ENCODE measurements at places on chromosomes 1 and 21. TPM values are rescaled to one million over a fixed set of nuclear protein-coding genes. Genes with fewer than 3 reads are reported as not detected.

DNA sequence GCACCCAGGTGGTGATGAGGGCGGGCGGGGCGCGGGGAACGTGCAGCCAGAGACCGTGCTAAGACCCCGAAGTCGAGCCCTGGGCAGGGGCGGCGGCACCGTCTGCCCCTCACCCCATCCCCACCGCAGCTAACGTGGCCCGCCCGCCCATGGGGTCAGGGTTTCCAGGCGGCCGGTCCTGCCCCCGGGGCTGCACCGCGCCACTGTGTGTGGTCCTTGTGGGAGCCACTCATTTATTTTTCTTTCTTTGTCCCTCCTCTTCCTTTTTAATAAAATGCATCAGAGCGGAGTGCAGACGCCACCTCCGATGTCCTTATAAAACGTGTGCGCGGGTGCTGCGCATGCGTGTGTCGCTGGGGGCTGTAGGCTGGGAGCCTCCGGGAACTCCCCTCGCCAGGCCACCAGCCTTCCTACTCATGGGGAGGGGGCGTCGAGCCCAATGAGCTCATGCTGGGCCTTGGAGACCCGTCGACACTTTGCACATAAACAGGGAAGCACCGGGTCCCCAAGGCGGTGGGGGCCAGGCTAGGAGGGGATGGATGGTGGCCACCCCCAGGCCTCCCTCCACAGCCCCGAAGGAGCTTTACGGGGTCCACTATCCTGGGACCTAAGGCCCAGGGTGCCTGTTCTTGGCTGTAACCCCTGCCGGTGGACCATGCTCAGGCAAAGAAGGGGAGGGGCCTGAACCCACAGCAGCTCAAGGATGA, 59.9 kb downstream of the WNT9A start:
- peak; percentile 19 for DNase-seq

DNA sequence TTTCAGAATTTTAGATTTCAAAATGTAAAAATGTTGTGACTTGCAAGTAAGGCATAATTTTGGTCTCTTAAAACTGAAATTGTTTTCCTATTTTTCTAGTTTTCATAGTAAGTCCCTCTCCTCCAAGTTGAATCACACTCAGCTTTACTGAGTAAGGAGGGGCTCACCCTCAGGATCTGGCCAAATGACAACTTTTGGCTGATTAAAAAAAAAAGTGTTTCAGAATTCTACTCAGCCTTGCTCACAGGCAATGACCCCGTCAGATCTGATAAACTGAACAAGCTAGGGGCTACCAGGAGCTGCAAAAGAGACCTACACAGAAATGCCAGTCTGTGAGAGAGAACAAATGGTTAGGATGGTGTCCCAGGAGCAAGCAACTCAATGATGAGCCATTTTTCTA, 159.8 kb downstream of the PBX1 start:
- DNase-seq: no peak

DNA sequence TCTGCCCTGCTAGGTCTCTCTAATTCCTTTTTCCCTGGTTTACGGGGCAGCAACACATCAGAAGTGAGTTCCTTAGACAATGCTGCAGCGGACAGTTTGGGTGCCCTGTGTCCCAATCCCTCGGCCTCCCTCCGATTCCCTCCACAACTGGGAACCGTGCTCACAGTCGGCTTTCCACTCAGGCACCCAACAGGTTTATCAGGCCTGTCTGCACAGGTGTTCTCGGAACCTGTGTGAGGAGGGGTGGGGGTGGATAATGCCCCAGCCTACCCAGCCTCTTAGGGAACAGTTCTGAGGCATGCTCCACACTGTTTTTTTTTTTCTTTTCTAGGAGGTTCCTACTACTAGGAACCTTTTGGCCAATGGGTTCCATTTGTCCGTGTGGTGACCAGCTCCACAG, 131.2 kb downstream of the DISC1 start:
- DNase-seq: no peak

DNA sequence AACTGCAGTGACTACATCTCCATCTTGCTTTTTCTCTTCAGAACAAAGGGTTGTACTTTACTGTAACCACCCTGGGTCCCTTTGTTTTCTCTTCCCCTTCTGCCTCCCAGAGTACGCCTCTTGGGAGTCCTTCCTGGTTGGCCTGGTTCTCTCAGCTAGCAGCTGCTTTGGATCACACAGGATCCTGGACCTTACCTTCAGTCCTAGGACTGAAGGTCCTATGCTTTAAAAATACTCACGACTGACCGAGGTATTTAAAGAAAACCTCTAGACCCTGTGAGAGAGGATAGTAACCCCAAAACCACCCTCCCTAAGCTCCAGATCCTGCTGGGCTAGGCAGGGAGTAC, 4.8 kb downstream of the TRIM45 start:
- no peak for DNase-seq

DNA sequence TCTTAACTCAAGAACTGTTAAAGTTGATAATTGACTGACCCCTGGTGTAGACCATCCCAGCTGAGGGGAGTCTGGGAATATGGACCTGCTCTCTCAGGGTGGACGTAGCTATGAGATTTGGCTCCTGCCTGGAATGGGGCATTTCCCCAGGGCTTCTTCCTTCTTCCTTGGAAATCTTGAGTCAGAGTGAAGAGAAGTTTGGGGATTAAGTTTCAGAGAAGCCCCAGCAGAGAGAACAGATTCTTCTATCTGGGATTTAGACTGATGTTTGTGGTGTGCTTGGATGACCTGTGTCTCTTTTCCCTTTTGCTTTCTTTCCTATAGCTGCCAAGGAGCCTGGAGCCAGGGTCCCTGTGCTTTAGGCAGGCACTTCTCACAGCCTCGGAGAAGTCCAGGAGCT, 13.2 kb downstream of the AKR1A1 start:
- no peak for DNase-seq

GRCh38 chr1:218671573-218671972, 326.4 kb downstream of the TGFB2 start:
- no peak for DNase-seq

- DNase-seq: peak; percentile 59
Measured at GRCh38 chr1:109792056-109792831, 28.5 kb upstream of the EPS8L3 start.

DNA sequence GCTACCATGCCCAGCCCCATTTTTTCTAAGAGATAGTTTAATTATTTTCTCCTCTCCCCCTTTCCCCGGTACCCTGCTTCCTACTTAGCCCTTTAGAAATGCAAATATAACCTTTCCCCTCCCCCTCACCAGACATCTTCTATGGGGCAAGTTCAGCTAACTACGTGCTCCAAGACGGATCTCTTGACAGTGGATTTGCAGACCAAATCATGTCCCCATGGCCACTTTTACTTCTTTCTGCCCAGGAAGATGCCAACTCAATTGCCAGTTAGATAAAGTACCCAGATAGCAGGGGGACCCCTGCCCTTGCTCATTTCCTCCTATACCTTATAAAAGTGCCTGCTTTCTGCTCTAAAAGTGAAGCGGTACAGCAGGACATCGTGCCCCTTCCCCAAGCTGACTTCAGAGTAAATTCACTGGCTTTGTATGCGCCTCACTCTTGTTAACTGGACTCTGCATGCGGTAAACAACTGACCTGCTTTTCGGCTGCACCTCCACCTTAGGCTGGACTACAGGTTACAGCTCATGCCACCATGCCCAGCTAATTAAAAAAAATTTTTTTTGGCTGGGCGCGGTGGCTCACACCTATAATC, 7.4 kb downstream of the DNAJC11 start:
- DNase-seq: no peak

DNA sequence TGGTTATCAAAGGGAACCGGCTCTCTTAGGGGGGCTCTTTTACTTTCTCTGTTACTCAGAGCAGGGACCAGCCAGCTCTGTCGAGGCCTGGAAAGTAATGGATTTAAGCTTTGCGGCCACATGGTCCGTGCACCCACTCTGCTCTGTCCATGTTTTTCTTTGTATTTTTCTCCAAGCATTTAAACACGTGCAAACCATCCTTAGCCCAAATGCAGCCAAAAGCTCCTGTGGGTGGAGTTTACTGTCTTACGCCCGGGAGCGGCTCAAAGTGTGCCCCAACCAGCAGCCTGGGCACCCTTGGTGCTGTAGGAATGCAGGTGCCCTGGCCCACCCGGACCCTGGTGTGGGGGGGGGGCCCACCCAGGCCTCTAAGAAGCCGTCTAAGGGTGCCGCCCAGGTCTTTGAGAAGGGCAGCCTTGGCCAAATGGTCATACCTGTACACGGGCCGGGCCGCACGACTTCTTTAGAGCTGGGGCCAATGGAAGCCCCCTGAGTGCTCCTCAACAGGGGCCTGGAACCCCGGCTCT, 29.2 kb upstream of the POFUT2 start:
- DNase-seq: no peak

GRCh38 chr1:43451157-43451591, 2.6 kb downstream of the HYI start:
- no peak for DNase-seq

DNA sequence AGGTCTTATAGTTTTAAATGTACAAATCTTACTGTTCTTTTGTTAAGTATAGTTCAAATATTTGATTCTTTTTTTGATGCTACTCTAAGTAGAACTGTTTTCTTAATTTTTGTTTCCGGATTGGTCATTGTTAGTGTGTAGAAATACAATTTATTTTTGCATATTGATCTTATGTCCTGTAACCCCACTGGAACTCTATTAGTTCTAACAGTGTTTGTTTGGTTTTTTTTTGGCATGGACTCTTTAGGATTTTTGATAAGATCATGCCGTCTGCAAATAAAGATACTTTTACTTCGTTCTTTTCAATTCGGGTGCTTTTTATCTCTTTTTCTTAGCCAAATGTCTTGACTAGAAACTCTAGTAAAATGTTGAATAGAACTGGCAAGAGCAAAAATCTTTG, 26.5 kb downstream of the GDAP2 start:
- DNase-seq: no peak

DNA sequence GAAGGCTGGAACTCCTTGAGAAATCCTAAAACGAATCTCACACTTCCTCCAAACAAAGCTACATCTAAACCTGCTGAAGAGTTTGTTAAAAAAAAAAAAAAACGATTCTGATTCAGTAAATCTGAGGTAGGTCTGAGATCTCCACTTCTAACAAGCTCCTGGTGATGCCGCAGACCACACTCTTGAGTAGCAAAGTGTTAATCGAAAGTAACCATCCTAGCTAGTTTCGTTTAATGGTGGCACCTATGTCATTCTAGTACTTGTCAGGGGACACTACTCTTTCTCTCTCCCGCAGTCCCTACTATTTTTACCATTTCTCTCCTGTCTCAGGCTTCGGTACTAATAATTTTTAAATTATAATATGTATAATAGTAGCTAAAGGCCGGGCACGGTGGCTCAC, 2.1 kb downstream of the CLCC1 start:
- DNase-seq: no peak

GRCh38 chr1:197696372-197696771, 78.9 kb downstream of the DENND1B start:
- no peak for DNase-seq

GRCh38 chr1:226001963-226002666, 3.0 kb upstream of the SDE2 start:
- peak; percentile 40 for DNase-seq

DNA sequence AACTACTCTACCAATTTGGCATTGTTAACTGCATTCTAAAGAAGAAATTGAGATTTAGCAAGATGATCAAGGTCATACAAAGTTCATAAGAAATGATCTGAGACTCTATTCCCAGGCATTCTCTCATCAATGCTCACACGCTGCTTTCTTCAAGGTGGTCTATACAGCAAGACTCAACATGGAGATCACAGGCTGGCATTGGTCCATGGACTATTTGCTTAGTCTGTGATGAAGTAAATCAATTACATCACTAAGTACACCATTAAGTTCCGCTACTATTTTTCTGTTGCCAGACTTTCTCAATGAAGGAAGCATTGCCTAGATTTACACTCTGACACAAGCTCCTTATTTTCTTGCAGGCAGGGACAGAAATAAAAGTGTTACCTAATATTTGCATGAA, 51.9 kb upstream of the CYP2J2 start:
- no peak for DNase-seq

DNA sequence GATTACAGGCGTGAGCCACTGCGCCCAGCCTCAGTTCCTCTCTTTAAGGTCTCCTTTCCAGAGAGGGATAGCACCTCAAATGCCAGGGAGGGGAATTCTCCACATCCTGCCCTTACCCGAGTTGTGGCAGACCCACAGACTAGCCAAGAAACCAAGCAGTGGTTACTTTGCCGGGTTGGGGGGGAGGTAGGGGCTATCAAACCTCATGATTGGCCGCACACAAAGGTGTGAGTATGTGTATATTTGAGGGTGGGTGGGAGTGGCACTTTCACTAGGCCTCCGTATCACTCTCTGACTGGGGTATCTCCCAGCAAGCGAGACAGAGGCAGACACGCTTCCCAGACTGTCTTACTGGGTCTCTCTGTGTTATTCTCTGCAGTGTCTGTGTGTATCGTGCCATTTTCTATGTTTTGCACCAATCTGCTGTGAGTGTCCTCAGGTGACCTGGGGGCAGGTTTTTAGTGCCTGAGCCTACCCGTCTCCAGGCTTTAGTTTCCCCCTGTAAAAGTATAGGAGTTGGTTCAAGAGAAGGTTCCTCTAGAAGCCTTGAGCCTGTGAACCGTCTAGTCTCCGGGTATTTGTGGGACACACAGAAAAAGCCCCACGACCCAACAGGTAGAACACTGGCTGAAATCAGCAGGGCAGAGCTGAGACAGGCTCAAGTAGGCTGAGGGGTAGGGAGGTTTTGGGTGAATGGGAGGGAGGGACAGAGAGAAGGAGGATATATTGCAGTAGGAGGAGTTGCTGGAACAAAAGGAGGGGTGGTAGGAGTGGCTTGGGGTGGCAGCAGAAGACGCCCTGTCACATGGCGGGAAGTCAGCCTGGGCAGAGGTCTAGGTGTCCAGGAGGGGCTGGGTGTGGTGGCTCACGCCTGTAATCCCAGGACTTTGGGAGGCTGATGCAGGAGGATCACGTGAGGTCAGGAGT, 10.3 kb downstream of the LMNA start:
- no peak for DNase-seq

Gene DVL1
- 64.2 TPM for total RNA-seq

Gene CAPN8
- total RNA-seq: not detected

Gene MMEL1
- total RNA-seq: 1.6 TPM

Gene GUCA2A
- total RNA-seq: not detected

Gene ACAP3
- total RNA-seq: 38.9 TPM

Gene OR2L8
- not detected for total RNA-seq

All from omental fat pad (tissue), 4 donors.